Activated CD8-positive, alpha-beta memory T cell treated with anti-CD3 and anti-CD28 coated beads for 1 hour (primary cell): ENCODE measurements at places on chromosomes 5 and 9.

GRCh38 chr9:114153761-114154599 is 1.4 kb upstream of the COL27A1 start:
- DNase-seq: no peak

DNA sequence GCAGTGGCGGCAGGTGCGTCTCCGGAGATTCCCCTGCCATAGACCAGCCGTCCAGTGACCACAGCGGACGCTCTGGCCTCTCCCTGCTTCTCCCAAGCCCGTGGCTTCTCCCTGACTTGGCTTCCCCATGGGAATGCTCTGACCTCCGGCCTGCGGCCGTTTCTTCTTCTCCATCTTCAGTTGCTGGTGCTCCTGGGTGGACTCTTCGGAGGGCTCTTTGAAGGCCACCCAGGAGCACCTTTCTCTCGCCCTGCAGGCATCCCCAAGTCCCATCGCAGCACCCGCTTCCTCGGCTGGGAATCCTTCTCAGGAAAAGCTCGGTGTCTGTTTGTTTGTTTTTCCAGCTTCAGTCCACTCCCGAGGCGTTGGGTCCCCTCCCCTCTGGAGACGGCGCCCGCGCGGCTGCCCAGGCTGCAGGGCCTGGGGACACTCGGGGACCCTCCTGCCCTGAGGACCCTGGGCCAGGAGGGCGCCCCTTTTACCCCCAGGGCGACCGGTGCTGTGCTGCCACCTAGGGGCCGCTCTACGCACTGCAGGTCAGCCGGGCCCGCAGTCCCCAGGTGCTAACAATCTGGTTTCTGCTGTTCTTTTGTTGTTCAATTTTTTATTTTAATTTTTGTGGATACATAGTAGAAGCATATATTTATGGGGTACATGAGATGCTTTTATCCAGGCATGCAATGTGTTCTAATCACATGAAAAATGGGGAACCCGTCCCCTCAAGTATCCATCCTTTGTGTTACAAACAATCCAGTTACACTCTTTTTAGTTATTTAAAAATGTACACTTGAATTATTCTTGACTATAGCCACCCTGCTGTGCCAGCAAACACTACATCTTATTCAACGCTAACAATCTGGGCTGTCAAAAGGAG is 197.9 kb upstream of the ADAMTS16 start:
- no peak for DNase-seq

DNA sequence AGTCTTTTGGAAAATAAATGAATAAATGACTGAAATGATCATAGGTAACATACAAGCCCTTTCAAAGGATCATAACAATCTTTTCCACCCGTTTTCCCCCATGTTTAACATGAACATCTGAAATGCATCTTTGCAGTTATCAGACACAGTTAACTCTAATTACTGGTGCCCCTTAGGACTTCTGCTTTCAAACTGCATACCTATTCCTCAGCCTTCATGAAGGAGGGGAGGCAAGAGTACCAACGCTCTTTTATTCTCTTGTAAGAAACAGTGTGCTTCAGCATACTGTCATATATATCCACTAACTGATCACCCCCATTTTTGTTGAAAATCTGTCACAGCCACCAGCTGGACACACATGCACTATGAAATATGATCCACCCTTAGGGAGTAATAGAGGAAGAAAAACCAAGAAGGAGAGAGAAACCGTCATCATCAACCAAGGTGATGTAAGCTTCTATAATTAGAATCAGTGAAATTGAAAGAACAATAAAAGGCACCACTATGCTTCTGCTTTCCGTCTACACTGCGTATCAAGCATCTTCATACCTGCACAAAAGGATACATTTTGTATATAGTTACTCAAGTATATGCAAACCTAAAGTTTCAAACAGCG is 98.7 kb downstream of the RAPGEF6 start:
- DNase-seq: no peak

- no peak for DNase-seq
Observed at GRCh38 chr5:6728011-6728794, 15.0 kb downstream of the TENT4A start.

GRCh38 chr9:128304971-128305288 is 17.3 kb downstream of the TRUB2 start:
- DNase-seq: no peak

DNA sequence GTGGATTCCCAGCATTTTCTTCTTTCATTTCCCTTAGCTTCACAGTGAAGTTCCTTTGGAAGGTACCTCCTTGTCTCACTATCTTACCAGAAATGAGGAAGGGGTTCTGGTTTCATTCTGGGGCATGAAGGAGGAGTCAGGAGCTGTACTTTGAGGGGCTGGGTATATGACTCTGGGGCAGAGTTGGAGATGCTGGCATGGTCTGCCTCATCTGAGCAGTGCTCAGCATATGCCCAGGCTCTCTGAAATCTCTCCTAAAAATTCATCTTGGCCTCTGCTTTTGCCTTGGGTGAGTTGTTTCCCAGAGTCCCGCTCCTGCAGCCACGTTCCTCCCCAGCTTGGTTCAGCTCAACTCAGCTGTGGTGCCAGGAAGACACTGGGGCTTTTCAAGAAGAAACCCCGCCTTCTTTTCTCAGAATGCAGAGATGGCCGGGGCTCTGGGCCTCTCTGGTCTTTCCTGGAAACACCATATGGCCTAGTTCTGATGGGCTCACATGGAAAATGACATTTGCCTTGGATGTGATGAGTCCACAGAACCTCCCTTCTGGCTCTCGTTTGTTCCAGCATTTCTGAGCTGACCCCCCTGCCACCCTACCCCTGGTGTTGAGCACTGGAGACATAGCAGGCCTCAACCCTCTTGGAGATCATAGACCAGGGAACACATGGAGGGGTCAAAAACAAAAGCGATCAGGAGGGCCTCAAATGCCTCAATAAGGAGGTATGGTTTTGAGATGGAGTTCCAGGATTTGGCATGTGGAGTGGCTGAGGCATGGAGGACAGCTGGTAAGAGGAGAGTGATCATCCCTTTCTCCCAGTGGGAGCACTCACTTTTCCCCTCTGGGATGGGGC is 12.0 kb upstream of the TGFBR1 start:
- no peak for DNase-seq

GRCh38 chr5:37133939-37134338 is 115.2 kb downstream of the CPLANE1 start:
- DNase-seq: no peak

DNA sequence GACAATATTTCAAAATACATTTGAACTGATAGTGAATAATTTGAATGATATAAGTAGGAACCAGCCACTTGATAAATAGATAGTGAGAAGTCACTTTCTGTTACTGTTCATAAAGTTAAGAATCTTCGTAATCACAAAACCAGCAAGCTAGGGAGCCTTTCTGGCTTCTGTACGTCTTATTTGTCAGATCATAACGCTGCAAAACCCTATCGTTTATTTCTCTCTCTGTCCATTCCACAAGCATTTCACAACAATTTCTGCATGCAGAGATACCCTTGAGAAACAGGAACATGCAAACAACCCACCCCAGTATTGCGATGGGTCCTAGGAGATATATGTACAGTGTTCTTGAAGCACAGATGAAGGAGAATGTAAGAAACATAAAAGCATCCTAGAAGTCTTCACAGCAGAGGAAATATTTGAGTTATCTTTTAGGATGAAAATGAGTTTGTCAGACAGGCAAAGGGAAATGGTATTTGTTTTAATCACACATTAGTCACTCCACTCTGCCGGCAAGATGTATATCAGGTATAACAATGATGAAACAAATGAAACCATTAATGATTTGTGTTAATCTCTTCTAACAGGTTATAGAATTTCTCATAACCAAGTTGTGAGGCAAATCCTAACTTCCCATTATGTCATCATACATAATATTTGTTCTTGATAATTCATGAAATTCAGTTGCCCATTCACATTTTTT is 668.7 kb upstream of the FTMT start:
- DNase-seq: no peak

- DNase-seq: no peak
Observed at GRCh38 chr5:35685161-35685560, 67.5 kb downstream of the SPEF2 start.

DNA sequence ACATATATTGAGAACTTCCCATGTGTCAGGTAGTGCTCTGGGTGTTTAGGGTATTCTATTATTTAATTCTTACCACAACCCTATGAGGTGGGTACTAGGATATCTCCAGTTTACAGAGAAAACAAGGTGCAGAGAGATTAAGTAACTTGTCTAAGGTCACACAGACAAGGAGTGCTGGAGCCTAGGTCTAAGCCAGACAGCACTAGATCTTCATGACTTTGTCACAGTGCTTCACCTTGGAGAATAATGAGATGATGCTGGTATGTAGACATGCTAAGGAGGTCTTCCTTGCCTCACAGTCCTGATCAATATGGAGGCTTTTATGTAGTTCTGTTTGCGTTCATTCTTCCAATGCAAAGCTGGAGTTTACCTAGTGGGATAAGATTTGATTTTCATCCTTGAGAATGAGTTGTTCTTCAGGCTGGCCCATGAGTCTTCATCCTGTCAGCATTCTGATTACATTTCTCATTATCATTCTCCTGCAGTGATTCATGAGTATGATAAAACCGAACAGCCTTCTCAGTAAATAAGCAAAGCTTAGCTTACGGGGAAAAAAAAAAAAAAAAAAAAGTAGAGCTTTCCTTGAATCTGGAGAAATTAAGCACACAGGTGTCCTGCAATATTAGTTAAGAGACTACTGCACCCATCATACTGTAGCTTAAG is 176.3 kb downstream of the C9orf152 start:
- no peak for DNase-seq

- DNase-seq: no peak
Observed at GRCh38 chr5:584216-584615, 27.9 kb upstream of the CEP72 start.

GRCh38 chr9:87089929-87090328 is 142.6 kb upstream of the GAS1 start:
- no peak for DNase-seq

DNA sequence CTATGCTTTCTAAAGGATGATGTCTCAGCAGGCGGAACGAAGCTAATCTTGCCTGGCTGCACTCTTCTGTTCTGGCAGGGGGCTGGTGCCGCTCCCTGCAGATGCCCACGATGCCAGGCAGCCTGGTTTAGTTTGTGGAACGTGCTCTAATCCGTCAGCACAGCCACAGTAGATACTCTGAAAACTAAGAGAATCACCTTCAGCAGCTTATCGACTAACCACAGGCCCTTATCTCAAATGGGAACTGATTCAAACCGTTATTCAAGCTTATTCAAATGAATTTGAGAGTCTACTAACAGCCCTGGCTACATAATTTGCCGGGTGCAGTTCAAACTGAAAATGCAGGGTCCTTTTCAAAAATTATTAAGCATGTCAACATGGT is 246.6 kb upstream of the ANKRD55 start:
- DNase-seq: no peak

DNA sequence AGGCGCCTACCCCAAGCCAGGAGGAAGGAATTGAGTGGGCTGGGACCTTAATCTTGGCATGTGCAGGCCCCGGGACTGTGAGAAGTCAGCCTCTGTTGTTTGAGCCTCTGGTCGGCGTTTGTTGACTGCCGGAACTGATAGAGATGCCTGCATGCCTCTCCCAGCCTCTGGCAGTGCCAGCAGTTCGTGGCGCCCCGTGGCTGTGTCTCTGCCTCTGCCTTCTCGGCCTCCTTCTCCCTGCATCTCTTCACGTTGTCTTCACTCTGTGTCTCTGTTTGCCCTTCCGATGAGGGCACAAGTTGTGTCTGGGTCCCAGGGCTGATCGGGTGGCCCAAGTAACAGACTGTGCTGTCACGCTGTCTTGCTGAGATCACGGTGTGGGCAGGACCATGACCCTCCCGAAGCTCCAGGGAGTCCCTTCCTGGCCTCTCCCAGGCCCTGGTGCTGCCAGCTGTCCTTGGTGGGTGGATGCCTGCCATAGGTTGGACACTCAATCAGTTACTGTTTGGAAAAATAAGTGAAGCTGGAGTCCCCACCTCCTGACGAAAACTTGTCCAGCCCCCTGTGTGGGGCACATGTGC is 133.5 kb upstream of the LPCAT1 start:
- no peak for DNase-seq

- DNase-seq: no peak
Observed at GRCh38 chr5:36943584-36943983, 67.0 kb downstream of the NIPBL start.

- no peak for DNase-seq
Observed at GRCh38 chr5:87303324-87303723, 35.6 kb downstream of the RASA1 start.

GRCh38 chr5:43215073-43215631 is 23.1 kb downstream of the NIM1K start:
- no peak for DNase-seq
